Kidney tubule cell (primary cell): ENCODE measurements at places on chromosomes 7 and 10.

DNA sequence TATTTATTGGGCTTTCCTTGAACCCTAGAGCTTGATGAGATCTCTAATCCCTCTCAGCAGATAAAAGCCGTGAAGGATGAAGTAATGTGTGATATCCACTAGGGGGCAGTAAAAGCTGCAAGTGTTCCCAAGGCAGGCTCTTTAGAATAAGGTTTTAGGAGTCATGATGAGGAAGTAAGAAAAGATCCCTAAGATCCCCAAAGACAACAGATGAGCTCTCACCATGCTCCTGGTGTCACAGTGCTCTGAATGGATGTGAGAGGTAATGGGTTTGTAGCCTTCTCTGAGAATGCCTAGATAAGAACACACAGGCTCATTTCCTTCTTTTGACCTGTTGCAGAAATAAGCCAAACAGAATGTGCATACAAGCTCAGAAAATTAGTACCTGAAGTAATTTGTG is 70.4 kb upstream of the ITPRID1 start:
- DNase-seq, result peak; percentile 80

GRCh38 chr7:156039971-156040677 is 227.9 kb upstream of the SHH start:
- DNase-seq, result no peak

GRCh38 chr7:158959021-158959717 is 102.8 kb downstream of the DYNC2I1 start:
- DNase-seq, result no peak

GRCh38 chr10:26474026-26474425 is 35.9 kb downstream of the APBB1IP start:
- DNase-seq, result no peak

DNA sequence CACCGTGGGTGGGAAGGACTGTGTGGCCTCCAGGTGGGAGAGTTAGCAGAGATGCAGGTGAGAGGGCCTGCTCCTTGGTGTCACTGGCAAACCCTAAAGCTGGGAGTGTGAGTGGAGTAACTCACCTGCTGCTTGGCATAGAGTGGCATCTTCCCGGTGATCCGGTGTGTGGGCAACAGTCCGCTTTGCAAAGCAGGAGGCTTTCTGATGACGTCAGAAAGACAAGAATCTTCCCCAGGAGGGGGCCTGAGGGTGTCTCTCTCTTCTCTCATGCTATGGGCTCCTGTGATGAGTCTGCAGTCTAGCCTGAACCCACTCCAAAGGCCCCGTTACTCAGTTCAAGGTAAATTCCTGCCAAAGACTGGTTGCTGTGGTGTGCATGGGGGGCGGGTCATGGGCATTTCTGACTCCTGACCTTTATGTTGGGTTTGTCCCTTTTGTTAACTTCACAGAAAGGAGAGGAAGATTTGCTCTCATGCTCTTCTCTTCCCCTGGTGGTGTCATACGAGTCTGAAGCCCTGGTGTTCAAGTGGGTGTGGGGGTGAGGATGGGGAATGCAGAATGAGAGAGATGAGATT is 187.9 kb downstream of the GATA3 start:
- DNase-seq, result no peak

DNA sequence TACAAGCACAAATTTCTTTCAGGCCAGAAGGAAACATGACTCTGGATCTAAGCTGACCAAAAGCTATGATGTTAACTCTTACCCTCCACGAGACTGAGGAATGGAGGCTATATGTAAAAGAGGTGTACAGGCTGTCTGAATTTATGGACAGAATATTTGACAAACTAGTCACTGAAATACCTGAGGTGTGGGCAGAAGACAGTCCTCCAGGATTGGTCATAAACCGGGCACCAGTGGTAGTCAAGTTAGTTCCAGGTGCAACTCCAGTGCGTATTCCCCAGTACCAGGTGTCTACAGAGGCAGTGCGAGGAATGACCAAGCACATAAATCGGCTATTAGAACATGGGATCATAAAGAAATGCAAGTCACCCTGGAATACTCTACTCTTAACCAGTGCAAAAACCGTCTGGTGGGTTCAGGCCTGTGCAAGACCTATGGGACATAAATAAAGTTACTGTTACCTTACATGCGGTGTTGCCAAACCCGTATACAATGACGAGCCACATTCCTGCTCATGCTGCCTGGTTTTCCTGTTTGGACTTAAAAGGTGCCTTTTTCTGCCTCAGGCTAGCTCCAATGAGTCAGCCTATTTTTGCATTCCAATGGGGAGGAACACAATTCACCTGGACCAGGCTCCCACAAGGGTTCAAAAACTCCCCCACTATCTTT is 6.7 kb upstream of the CYREN start:
- peak; percentile 89 for DNase-seq

- DNase-seq, result no peak
Observed at GRCh38 chr10:84340187-84340586, 11.8 kb downstream of the CCSER2 start.

DNA sequence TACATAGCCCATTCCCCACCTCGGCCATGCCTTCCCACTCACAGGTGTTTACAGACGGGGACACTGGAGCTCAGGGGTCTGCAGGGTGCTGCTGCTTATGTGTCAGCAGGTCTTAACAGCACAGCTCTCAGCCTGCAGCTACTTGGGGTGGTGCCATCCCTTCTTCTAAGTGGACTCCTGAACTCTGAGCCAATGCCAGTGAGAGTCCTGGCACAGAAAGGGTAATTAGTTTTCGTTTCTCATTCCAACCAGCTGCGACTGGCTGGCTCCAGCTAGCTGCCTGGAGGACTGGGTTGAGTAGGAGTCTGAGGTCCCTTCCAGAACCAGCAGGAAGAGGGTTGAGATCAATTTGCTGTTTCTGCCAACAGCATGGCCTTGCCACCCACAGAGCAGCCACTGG is 88.3 kb upstream of the AGK start:
- DNase-seq, result no peak

DNA sequence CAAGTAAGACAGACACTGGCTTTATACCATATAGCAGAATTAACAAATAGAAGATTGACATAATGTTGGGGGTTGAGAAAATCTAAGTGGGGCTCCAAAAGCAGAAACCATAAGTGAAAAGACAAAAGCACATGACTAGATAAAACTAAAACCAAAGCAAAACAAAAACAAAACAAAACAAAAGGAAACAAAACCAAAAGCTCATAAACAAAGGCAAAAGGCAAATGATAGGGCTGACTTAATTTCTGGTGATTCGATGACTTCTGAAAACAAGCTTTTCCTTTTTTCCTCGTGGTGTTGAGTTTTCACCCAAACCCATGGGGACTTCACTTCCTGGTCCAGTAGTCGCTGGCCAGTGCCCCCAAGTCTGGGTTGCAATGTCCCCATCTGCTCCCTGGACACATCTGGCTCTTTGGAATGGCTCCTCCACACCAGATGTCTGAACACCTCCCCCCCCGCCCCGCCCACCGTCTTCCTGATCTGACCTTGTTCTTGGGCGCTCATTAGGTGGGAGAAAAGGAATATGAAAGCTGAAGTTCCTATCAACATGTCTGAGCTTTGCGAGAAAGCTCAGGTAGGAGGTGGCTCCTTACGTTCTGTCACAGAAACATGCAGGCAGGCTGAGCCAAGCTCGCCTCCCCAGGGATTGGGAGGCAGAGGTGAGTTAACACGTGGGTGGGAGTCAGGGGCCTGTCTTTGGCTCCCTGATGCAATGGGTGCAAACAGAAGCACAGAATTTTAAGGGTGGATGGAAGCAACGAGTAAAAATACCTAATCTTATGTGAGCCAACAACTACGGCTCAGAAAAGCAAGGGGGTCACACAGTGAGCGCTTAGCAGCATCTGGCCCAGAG is 121.0 kb downstream of the NEURL1 start:
- no peak for DNase-seq

GRCh38 chr7:124247691-124248090 is 214.8 kb upstream of the TMEM229A start:
- no peak for DNase-seq

DNA sequence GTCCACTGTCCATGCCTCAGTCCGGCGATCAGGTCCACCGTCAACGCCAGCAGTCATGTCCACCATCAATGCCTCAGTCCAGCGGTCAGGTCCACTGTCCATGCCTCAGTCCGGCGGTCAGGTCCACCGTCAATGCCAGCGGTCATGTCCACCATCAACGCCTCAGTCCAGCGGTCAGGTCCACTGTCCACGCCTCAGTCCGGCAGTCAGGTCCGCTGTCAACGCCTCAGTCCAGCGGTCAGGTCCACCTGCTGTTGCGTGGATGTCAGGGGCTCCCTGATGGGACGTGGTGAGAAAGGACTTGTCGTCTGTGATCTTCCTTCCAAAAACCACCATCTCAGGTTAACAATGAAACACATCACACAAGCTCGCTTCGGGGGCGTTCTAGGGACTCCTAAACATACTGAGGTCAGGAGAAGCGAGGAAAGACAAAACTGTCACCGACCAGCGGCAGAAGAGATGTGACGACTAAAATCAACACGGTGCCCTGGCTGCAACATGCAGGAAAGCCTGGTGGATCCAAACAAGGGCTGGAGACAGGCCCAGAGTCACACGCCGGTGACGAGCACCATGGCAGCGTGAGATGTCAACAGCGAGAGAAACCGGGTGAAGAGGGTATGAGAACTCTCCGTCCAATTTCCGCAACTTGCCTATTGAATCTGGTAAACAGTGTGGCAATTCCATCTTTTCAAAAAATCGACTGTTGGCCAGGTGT is 264.2 kb downstream of the MAD1L1 start:
- DNase-seq, result no peak

- peak; percentile 37 for DNase-seq
Observed at GRCh38 chr7:111803015-111803758, 240.9 kb upstream of the IMMP2L start.

DNA sequence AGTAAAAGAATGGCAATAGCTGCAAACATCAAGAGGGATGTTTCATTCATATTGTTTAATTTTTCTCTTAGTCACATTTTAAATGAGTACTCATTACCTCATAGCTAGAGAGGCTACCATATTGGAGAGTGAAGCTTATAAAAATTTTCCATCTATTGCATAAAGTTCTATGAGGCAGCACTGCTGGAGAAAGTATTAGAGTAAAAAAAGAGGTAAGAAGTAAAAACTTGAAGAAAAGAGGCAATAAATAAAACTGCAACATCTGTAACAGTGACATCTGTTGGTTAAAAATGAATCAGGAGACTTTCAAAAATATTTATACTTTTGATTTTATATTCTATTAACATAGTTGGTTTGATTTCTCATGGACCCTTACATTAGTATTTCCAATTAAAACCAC is 284.5 kb upstream of the SEMA3D start:
- no peak for DNase-seq

DNA sequence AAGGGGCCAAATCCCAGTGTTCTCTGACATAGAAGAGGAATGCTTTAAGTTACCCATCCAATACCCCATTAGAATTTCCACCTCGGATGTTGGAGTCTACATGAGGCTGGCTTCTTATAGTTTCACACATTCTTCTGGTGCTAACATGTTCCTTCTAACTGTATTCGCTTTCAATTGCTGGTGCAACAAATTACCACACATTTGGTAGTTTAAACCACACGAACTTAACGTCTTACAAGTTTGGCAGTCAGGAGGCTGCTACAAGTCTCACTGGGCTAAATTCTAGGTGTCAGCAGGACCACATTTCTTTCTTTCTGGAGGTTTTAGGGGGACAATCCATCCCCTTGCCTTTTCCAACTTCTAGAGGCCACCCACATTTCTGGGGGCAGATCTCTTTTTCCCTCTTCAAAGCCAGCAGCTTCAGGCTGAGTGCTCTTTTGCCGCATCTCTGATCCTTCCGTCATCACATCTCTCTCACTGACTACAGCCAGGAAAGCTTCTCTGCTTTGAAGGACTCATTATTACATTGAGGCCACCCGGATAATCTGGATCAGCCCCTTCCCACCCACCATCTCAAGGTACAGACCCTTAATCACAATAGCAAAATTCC is 5.1 kb upstream of the MACC1 start:
- no peak for DNase-seq

DNA sequence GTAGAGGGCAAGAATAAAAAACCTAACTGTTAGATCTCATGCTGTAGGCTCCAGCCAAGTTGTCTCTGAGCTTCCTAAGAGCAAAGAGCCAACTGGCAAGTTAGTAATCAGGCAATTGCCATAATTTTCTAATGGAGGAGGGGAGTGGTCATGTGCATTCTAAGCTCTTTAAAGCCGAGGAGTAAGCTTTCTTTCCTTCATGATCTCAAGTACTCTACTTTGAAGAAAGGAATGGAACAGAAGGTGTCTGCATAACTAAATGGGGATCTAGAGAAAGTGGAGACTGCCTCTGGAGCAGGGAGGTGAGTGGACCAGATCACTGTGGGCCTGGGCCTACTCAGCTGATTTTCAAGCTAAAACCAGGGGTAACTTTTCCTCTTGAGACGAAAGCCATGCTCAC is 37.7 kb upstream of the TOMM7 start:
- DNase-seq, result no peak

- DNase-seq, result peak; percentile 63
Observed at GRCh38 chr7:120792861-120793130, 65.1 kb downstream of the TSPAN12 start.

- peak; percentile 80 for DNase-seq
Observed at GRCh38 chr10:114392112-114392835, 12.0 kb downstream of the AFAP1L2 start.

DNA sequence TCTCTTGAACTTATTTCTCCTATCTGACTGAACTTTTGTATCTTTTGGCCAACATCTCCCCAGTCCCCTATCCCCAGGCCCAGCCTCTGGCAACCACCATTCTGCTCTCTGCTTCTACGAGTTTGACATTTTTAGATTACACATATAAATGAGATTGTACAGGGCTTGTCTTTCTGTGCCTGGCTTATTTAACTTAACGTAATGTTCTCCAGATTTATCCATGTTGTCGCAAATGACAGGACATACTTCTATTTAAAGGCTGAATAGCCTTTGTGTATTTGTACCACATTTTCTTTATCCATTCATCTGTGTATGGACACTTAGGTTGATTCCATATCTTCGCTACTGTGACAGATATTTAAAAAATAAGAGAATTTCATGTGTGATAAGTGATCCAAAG is 98.6 kb downstream of the LSMEM1 start:
- DNase-seq, result no peak

- DNase-seq, result no peak
Observed at GRCh38 chr10:5419466-5420094, 7.2 kb downstream of the NET1 start.
